ENCODE measurements at places on chromosomes 3 and 15.

DNA sequence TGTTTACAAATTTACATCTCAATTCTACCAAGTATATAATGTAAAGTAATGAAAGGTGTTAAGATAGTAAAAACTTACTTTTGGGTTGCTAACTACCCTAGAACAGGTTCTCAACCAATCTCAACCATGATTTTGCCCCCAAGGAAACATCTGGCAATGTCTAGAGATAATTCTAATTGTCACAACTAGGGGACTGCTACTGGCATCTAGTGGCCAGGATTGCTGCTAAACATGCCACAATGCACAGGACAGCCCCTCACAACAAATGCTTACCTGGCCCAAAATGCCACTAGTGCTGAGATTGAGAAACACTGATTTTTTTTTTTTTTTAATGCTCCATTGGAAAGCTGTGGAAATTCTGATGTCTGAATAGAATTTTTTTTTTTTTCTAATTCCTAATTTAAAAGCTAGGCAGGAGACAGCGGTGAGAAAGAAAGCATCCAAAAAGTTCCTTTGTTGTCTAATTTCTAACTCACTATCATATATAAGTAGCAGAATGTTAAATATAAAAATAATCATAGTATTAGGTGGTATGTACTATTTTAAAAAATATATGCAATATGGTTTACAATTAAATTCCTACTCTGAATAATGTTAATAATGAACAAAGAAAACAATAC lies 81.5 kb downstream of the TJP1 start:
- DNase-seq = no peak

DNA sequence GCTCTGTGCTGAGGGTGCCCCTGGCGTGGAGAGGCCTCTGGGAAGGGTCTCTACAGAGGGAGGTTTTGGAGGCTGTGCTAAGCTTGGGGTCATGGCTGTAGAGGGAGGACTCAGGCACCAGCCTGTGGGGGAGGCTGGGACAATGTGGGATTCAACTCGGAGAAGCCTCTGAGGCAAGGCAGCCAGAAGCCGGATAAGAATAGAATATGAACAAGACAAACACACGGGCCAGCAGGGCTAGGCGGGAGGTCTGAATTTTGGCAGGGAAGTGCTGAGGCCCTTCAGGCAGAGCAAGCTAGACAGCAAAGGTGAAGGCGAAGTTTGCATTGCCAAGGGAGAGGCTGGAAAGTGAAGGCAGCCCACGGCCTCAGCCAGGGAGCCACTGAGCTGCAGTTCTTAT lies 612.1 kb upstream of the NR2F2 start:
- no peak for DNase-seq

DNA sequence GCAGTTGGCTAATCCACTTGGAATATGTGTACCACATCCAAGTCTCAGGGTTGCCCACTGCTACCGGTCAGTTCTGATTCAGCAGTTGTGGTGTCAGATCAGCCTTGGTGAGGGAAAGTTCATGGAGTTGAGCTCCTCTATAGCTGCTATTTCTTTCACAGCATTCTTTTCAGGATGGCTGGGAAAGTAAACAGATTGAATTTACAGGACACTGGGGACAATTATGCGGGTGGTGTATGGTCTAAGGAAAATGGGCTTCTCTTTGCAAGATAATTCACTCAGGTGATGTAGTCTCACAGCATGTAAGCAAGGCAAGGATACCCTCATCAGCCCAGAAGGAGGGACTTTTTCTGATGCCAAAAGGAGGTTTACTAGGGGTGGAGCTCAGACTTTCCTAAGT lies 249.9 kb downstream of the DOCK3 start:
- no peak for DNase-seq

DNA sequence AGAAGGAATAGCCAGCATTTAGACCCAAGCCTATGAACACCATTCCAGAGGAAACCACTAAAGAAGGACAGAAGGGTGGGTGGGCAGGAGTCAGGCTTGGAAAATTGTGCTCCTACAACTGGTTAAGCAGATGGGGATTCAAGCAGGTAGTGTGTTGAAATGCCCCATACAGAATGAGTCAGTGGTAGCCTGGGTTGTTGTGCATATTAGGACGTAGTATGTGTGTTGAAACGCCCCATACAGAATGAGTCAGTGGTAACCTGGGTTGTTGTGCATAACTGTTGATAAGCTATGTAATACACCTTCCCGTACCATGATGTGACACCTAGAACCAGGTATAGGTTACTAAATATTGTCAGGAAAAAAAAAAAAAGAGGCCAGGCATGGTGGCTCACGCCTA lies 34.0 kb downstream of the MINDY4B start:
- no peak for DNase-seq

- DNase-seq = no peak
Observed at GRCh38 chr3:126982126-126982470, 817 bp upstream of the PLXNA1 start.

Data from HS-27A (cell line).